NCI-H2081 treated with DMSO at 0.1 percent for 48 hours (cell line): ENCODE measurements at places on chromosomes 5 and 9.
A peak's percentile ranks its signal among the peaks of the same experiment; 100 is the strongest.

- no peak for DNase-seq
Measured at GRCh38 chr9:122331523-122331927, 39.3 kb upstream of the PTGS1 start.

GRCh38 chr9:136773386-136774044, 9.2 kb upstream of the LCN15 start:
- DNase-seq = no peak

DNA sequence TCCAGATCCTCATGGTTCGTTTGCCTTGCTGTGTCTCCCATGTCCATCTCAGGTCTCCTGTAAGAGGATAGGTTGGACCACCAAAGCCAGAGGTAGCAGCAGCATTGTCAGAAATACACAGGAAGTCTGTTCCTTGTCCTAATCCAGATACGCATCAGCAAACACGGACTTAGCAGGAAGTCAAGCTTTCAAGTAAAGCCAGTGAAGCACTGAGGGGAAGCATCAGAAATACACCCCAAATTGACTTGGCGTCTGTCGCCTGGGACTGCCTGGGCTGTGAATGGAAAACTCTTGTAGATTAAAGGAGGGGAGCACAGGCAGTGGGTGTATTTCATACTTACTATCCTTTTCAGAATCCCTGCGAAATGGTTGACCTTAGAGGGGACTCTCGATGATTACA, 171.3 kb downstream of the PSAT1 start:
- no peak for DNase-seq

- no peak for DNase-seq
Measured at GRCh38 chr9:88905506-88905905, 85.8 kb upstream of the S1PR3 start.

DNA sequence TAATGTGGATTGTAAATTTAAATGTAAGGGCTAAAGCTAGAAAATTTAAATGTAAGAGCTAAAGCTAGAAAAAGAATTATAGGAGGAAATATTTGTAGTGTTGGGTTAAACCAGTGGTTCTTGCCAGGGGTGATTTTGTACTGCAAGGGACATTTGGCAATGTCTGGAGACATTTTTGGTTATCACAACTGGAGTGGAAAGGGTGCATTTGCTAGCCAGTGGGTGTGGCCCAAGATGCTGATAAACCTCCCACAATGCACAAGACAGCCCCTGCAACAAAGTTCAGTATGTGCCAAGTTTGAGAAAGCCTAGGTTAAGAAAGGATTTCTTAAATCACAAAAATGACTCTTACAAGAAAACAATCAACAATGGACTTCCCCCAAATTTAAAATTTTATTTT, 31.6 kb upstream of the ELL2 start:
- DNase-seq = no peak

DNA sequence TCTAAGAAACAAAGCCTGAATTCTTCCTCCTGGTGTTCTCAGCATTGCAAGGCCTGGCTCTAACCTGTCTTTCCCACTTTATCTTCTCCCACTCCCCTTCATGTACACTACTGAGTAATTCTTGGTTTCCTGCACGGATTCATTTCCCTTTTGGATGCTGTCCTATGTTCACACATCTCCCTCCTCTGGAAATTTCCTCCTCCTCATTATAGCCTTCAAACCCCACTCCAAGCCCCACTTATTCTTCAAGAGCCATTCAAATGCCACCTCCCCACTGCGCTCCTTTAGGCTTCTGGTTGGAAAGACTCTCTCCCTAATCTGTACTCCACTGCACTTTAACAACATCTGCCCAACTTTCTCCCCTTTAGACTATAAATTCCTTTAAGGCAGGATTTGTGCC, 28.2 kb upstream of the C5orf63 start:
- no peak for DNase-seq

DNA sequence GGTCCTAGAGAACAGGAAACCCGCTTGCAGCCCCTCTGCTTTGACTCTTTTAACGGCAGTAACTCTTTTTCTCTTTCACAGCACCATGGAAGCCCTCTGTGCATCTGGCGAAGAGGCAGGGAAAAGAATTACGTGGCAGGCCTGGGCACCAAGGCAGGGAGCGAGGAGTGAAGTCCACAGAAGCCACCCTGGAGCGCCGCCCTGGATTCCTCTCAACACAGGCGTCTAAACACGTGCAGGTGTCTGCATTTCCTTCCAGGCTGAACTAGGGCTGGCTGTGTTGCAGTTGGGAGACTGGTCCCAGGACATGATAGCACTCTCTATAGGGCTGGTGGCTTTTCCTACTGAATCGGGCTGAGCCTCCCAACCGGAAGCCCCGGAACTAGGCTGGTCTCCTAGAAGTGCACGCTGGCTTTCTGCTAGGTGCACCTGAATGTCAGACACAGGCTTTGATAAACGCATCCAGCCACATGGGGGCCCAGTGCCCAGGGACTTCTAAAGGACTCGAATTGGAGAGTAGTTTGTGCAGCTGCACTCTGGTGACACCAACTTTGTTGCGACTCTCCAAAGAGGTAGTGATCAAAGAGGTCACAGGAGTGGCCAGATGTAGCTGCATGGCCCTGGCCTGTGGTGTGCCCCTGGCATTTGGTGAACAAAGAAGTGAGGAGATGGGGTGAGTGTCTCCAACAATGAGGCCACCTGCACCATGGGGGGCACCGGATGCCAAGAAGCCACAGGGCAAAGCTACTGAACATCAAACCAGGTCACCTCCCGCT, 54.5 kb downstream of the AK8 start:
- DNase-seq = no peak

GRCh38 chr5:1800472-1801221, 560 bp upstream of the NDUFS6 start:
- peak; percentile 68 for DNase-seq
